ENCODE measurements at places on chromosomes 3 and 15.

DNA sequence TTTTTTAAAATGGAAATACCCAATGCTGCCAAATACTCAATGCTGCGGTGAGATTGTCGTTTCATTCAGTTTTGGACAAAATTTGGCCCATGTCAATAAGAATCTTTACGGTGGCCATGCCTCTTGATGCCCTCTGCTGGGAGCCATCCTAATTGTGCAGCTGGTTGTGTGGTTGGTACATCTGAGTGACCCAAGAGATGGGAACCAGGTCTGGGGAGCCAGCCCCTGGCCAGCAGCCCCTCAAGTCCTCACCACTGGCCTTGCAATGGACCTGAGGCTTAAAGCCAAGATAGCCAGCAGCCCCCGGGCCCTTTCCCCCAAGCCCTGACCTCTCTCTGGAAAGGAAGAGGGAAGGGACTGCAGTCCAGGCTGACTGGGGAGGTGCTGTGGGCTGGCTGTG is 36.4 kb upstream of the ESYT3 start:
- DNase-seq: no peak

- DNase-seq: no peak
Observed at GRCh38 chr3:192515664-192516045, 211.7 kb downstream of the FGF12 start.

- no peak for DNase-seq
Observed at GRCh38 chr15:81948751-81949150, 97.1 kb downstream of the MEX3B start.

DNA sequence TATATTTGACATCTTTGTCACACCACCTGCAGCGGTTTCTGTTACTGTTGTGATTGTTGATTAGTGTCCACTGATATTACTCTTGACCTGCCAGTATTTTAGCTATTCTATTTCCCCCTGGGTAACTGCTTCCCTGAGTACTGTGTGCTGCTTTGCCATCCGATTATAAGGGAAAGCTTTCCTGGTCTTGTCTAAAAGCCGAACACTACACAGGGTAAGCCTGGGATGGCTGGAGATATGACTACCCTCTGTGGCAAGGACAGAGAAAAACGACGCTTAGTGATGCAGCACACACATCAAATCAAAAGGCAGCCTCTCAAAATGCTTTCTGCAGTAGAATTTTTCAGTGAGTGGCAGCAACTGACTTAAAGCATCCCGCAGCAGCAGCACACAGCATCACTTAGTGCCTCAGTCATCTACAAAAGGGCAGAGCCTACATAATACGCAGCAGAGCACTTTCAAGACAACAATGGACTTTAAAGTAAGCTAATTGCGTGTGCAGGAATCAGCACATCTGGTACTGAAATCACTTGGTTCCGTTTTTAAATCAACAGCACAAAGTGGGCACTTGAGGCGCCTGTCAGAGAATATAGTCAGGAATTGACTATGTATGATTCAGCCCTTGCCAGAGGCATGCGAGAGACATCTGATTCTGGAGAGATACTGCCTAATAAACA is 656.3 kb upstream of the TGFBR2 start:
- DNase-seq: no peak

- no peak for DNase-seq
Observed at GRCh38 chr3:40086890-40087883, 222.3 kb upstream of the EIF1B start.

DNA sequence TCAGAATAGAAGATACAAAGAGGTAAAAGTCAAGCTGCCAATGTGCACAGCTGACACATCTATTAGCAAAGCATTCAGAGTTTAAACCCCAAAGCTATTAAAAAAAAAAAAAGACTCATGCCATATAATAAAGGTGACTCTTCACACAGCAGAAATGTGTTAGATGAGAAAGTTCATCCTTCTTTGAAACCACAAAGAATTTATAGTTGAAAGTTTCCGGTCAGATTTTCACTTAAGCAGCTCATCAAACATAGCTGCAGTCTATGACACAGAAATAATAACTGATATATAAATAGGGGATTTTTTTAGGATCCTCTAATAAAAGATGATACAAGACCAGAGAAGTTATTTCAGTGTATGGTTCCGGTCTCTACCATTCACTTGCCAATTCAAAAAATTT is 76.6 kb downstream of the WWTR1 start:
- DNase-seq: no peak

GRCh38 chr15:70356919-70357318 is 259.2 kb upstream of the TLE3 start:
- DNase-seq: no peak

DNA sequence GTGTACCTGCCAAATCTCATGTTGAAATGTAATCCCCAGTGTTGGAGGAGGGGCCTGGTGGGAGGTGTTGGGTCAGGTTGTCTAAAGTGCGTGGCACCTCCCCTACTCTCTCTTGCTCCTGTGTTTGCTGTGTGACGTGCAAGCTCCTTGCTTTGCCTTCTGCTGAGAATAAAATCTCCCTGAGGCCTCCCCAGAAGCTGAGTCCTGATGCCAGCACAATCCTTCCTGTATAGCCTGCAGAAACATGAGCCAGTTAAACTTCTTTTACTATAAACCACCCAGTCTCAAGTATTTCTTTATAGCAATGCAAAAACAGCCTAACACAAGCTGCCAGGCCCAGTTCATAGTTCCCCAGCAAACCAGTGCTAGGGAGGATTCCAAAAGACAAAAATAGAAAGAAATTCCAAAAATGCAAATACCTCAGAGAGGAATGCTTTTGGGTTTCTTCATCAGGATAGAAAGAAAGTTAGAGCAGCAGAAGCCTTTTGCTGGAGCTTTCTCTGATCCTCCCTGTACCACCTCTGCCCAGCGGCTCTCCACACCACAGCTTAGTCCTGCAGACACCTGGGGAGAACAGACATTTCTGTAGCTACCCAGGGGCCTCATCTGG is 25.9 kb upstream of the CDV3 start:
- DNase-seq: no peak

GRCh38 chr15:35305946-35306345 is 220.9 kb upstream of the NANOGP8 start:
- no peak for DNase-seq

GRCh38 chr15:57541805-57542504 is 49.7 kb upstream of the MYZAP start:
- no peak for DNase-seq

- DNase-seq: no peak
Observed at GRCh38 chr3:126442856-126443242, 32.8 kb downstream of the ZXDC start.

- DNase-seq: no peak
Observed at GRCh38 chr15:73950479-73950830, 24.2 kb downstream of the LOXL1 start.

- no peak for DNase-seq
Observed at GRCh38 chr3:134628884-134629283, 21.9 kb downstream of the KY start.

DNA sequence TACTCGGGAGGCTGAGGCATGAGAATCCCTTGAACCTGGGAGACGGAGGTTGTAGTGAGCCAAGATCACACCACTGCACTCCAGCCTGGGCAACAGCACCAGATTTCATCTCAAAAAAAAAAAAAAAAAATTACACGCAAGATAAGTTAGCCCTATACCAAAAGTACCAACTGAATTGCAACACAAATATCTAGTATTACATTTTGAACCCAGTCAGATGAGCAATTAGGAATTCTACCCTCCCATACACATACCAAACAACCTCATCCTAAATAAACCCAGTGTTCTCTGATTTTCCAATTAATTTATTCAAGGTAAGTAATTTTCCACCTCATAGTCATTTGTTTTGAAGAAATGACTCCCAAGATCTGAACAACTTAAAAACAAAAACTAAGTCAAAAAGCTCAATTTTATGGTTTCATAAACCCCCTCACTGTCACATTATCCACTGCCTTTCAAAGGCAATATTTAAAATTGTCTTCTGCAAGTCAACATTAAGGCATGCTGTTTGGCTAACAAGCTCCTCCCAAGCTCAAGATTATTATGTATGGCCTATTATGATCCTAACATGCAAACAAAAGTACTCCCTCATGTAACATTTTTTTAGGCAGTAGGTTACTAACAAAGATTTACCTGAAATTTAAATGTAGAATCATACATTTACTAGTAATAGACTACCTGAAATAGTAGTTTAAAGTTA is 4.5 kb downstream of the RAF1 start:
- DNase-seq: no peak

DNA sequence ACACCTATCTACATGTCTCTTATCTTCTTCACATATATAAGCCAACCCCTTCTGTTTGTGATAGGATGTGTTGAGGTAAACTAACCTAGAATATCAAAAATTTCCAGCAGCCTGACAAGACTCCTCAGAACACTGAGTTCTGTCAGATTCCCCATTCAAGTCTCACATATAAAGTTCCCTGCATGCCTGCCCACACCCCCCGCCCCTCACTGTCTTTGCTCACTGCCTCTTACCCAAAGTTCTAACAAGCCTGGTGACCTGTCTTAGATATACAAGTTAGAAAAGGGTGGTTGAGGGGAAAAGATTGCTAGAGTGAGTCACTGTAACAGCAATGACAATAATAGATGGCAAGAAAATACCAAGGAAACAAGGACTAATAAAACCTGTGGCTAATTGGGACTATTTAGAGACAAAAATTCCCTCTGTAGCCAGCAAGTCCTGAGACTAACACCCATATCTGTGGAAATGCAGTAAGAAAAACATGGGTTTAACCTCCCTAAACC is 40.1 kb downstream of the FBXO22 start:
- DNase-seq: no peak

- no peak for DNase-seq
Observed at GRCh38 chr3:78644847-78645246, 1123.0 kb downstream of the ROBO1 start.

DNA sequence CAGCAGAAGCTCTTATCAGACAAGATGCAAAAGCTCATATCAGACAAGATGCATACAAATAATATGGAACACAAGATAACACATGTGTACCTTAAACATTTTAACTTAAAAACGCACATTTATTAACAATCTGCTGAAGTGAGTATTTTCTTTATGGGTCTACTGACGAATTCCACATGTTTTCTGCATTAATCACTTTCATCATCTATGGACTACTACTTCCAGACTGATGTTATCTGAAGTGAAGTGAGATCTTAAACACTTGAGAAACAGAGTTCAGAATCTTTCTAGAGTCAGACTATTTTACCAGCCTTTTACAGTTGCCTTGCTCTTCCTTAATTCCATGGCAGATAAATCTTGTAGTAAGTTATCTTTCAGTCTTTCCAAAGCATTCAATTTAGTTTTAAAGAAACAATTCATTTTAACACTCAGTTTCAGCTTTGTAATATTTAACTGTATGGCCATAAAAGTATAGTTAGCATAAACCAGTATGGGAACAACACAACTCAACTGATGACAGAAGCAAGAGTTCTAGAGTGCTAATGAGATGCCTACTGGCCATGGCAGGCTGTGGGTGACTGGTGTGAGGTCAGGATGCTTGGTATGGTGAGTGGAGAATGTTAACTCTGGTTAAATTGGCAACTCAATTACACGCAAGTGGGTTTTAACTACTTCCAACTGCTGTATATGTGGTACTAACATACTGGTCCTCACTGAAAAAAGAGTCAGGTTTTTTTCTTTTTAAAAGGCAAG is 9.8 kb downstream of the CMTM6 start:
- DNase-seq: no peak

DNA sequence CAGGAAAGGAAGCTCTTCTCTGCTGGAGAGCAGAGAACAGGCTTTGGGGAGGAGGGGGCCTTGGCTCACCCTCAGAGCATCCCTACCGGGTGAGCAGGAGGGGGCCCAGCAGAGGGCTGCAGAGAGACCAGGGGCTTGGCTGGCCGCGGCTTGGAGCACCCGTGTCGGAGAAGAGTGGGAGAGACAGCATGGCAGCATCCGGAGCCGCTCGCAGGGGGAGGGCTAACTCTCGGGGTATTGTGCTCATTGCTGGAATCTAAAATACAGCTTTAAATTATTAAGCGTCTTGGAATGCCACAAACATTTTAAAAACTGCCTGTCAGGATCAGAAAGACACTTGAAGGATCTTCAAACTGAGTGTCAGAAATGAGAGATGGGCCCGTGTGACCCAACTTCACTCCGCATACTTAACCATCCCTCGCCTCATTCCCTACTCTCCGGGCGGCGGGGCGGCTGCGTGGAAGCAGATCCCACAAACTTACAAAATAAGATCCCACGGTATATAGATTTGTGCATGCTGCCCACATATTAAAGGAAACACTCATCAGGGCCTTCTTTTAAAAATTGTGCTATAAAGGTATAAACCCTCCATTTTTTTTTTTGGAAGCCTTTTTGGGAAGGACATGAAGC is 53.9 kb downstream of the EIF4E3 start:
- no peak for DNase-seq

- DNase-seq: no peak
Observed at GRCh38 chr3:179268400-179269051, 17.6 kb upstream of the KCNMB3 start.

GRCh38 chr3:30428251-30428650 is 178.2 kb upstream of the TGFBR2 start:
- no peak for DNase-seq

- DNase-seq: no peak
Observed at GRCh38 chr3:135240426-135240825, 445.4 kb downstream of the EPHB1 start.

DNA sequence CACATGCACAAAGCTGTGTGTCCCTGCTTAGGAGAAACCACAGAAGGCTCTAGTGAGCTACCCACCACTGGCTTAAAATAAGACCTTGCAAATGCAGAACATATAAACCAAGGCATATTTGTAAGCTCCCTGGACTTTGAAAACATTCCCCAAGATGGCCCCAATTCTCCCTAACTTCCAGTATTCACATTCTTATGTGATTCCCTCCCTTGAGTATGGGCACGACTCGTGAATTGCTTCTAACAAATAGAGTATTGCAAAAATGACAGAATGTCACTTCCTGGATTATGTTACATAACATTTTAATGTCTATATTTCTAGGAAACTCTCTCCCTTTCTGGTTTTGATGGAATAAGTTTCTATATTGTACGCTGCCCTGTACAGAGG is 131.8 kb upstream of the MCTP2 start:
- no peak for DNase-seq

- DNase-seq: no peak
Observed at GRCh38 chr3:123150449-123151215, 51.1 kb upstream of the SEC22A start.

- DNase-seq: no peak
Observed at GRCh38 chr3:144744473-144744872, 772.9 kb downstream of the DIPK2A start.

DNA sequence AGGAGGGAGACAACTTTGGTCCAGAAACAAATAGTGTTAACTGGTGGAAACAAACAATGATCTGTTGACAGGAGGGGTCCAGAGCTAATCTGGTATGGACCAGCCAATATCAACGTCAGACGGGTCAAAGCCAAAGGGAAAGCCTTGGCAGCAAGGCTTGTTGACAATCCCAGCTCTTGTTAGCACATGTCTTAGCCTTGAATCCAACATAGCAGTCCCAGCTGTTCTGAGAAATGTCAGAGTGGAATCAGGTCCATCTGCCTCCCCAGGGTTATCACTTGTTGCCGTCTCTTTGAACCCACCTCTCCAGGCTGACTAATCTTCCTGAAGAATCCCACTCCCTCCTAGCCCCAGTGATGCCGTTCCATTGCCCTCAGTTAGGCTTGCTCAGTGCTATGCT is 404.6 kb upstream of the MCTP2 start:
- no peak for DNase-seq
